Naive thymus-derived CD4-positive, alpha-beta T cell (primary cell): ENCODE measurements at places on chromosomes 7 and 10. TPM values are rescaled to one million over a fixed set of nuclear protein-coding genes. Genes with fewer than 3 reads are reported as not detected.

- H3K4me3 ChIP-seq = no peak overlapping the region
- no peaks in the 10 kb centered on the region for H3K36me3 ChIP-seq
- no peaks in the 10 kb centered on the region for H3K4me1 ChIP-seq
- no peaks in the 10 kb centered on the region for H3K27me3 ChIP-seq
Measured at GRCh38 chr10:100645613-100646392, 99.6 kb upstream of the PAX2 start.

Gene RET
- total RNA-seq = 0.43 and 0.44 TPM in 2 replicates

DNA sequence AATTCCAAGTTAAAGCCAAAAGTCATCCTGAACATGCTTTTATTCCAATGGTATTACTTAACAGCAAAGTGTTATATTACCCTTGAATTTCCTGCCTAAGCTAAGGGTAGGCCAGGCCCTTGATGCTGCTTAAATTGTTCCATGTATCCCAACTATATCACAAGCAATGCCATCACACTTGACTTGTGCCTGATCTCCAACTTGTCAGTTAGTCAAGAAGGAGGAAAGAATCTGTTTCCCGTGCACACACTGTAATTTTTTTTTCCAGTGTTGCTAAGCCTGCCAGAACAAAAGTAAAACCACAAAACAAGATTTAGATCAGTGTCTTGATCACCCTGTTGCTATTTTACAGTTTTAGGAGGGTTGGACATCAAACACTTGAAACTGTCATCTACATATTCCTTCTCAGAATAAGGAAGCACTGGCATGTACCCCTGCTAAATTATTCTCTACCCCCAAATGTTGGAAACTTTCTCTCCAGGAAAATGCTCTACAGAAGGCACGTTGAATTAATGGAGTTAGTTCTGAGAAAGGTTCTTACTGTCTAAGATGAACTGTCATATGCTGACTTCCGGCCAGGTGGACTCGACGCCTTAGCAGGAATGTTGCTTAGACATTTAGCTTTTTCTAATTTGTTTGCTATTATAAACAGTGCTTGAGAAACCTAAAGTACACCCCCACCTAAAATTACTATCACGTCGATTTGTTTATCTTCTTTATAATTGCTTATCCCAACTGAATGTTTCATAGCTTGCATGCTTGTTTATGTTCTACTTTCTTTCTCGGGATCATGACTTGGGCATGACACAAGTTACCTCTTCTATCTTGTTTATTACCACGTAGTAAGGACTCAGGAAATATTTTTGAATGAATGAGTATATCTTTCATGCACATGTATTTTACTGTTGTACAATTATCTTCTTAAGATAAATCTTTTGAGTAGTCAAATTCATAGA, 105.5 kb upstream of the ZNF438 start:
- DNase-seq = peak; percentile 46
- H3K27ac ChIP-seq = peak overlapping the region; percentile 34
- no peaks in the 10 kb centered on the region for H3K27me3 ChIP-seq
- H3K4me1 ChIP-seq = peaks cover 33% of the 10 kb centered on the region
- no peak overlapping the region for H3K4me3 ChIP-seq

Gene BEND7
- total RNA-seq = not detected

Gene UCMA
- total RNA-seq = not detected in 2 replicates

Gene GTPBP4
- 39.0 TPM for total RNA-seq

- no peaks in the 10 kb centered on the region for H3K27me3 ChIP-seq
- no peaks in the 10 kb centered on the region for H3K4me1 ChIP-seq
- peaks cover 57% of the 10 kb centered on the region for H3K36me3 ChIP-seq
- no peak for DNase-seq
Measured at GRCh38 chr7:98974205-98974604, 95.9 kb downstream of the TRRAP start.

DNA sequence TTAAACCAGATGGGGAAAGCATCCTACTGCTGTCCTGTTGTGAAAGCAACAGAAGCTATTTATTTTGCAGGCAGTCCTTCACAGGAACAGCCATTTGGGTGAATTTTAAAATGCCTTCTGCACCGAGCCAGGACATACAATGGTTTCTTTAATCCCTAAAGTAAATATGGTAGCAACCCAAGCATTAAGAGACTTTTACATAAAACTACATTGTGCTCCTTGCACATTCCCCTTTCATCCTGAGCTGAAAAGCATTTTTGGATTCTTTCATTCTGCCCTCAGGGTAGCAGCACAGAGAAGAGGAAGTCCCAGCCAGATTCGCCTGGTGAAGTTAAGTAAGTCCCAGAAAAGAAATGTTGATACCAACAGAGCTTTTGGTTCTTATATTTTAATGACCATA, 84.0 kb upstream of the FAM3C start:
- no peaks in the 10 kb centered on the region for H3K4me1 ChIP-seq
- H3K27me3 ChIP-seq = no peaks in the 10 kb centered on the region
- no peak for DNase-seq
- no peak overlapping the region for H3K4me3 ChIP-seq
- no peak overlapping the region for H3K27ac ChIP-seq

DNA sequence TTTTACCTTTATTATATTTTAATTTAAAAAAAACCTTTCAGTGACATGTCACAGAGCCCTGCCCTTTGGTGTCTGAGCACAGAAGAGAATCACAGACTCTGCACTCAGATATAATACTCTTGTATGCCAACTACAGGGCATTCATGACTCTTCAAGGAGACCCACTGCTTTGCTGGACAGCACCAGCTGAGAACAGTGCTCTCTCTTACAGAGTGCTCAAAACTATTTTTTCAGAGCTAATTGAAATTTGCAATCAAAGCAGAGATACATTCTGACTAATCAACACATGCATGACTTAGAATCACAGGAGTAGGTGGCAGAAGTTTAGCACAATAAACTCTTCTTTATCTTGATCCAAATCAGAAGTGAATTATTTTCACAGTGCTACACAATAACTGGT, 99.1 kb downstream of the OSBPL3 start:
- no peak overlapping the region for H3K27ac ChIP-seq
- no peak overlapping the region for H3K4me3 ChIP-seq
- H3K27me3 ChIP-seq = no peaks in the 10 kb centered on the region

- DNase-seq = no peak
- H3K4me3 ChIP-seq = no peak overlapping the region
- no peaks in the 10 kb centered on the region for H3K4me1 ChIP-seq
- no peak overlapping the region for H3K27ac ChIP-seq
- H3K27me3 ChIP-seq = peaks cover 3% of the 10 kb centered on the region
Measured at GRCh38 chr7:32648408-32649156, 153.3 kb downstream of the AVL9 start.

DNA sequence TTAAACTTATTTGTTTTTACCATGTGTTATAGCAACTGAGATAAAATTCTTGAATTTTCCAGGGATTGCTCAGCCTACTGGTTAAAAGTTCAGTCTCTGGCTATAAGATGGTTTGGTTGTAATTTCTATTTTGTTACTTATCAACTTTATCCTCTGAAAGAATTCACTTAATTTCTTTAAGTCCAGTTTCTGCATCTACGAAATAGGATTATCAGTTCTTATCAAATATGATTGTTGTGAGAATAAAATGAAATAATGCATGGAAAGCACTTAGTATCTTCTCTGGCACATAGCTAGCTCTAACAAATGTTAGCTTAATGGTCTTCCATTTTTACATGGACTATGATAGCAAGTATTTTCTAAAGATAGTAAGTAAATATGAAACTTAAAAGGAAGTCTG, 53.3 kb downstream of the SEMA3D start:
- H3K4me3 ChIP-seq = no peak overlapping the region
- H3K4me1 ChIP-seq = no peaks in the 10 kb centered on the region

- peaks cover 3% of the 10 kb centered on the region for H3K27me3 ChIP-seq
- no peak overlapping the region for H3K27ac ChIP-seq
- H3K36me3 ChIP-seq = no peaks in the 10 kb centered on the region
- no peak for DNase-seq
Measured at GRCh38 chr7:143369678-143370651, 7.5 kb upstream of the FAM131B start.

GRCh38 chr7:72706521-72706920, 121.5 kb downstream of the TYW1B start:
- no peaks in the 10 kb centered on the region for H3K27me3 ChIP-seq
- DNase-seq = no peak
- no peak overlapping the region for H3K4me3 ChIP-seq
- H3K4me1 ChIP-seq = no peaks in the 10 kb centered on the region
- no peak overlapping the region for H3K27ac ChIP-seq

DNA sequence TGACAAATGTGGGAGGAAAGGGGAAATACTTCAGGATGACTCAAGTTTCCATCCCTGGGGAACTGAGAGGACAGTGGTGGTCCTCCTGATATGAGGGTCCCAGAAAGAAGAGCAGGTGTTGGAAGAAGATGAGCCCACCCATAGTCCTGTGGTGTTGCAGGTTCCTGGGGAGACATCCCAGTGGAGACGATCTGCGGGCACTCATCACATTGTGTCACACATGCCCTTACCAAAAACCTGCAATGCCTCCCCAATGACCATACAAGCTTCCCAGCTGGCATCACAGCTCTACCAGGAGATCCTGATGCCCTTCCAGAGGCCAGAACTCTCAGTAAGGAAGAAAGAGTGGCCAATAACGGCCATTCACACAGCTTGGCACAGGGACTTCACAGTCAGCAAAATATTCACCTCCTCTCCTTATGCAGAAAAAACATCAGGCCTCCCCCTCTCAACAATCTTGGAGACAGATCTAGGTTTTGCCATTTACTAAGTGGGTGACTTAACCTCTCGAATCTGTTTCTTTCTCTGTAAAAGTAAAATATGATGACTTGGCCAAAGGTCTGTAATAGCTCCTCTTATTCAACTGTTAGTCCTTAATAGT, 9.0 kb downstream of the PUS7 start:
- H3K4me3 ChIP-seq = no peak overlapping the region
- no peaks in the 10 kb centered on the region for H3K36me3 ChIP-seq
- no peaks in the 10 kb centered on the region for H3K4me1 ChIP-seq
- no peaks in the 10 kb centered on the region for H3K27me3 ChIP-seq
- H3K27ac ChIP-seq = no peak overlapping the region
- no peak for DNase-seq

Gene TSPAN33
- total RNA-seq = 14.8 TPM

DNA sequence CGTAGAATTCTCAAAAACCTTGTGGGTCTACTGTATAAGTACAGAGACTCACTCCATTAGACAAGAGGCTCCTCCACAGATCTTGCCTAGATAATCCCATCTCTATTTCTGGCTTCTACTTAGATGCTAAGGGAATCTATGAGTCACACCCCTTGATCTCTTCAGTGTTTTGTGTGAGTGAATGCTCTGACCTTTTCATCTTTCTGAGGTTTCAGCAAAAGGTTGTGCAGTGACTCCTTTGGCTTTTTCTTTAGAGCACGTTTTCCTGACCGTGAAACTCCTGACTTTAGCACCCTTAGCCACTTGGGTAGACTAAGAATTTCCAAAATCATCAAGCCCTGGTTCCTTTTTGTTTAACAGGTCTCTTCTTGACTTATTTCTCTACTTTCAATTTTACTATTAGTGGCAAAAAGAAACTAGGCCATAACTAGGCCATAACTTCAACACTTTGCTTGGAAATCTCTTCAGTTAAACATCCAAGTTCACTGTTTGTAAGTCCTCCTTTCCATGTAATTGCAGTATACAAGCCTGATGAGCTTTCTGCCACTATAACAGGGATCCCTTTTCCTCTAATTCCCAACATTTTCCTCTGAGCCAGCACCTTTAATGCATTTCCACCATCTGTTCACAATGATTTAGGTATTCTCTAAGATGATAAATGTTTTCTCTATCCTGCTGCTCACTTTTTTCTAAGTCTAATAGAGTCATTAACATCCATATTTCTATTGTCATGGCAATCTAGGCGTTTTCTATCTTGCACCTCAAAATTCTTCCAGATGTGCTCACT, 19.4 kb downstream of the COPG2 start:
- H3K4me1 ChIP-seq = no peaks in the 10 kb centered on the region
- H3K27me3 ChIP-seq = no peaks in the 10 kb centered on the region
- H3K27ac ChIP-seq = no peak overlapping the region
- H3K36me3 ChIP-seq = no peaks in the 10 kb centered on the region
- no peak overlapping the region for H3K4me3 ChIP-seq

DNA sequence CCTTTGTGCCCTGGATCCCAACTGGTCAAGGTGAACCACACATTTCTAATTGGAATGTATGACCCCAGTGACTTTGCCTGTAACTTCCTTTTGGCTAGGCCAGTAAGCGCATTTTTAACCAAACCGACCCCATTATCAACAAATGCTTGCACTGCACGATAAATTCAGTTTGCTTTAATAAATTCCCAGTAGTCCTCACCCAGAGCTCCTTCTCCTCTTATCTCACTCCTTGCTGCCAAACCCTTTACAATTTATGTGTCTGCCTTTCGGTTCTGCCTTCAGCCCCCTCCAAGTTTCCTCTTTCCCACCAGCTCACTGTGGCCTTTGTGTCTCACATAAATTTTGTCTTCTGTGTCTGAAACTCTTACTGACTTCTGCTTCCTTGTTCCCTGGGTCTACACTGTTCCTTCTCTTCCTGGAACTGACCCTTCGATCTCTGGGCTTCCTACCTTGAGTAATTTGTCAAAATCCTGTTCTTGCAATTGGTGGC, 59.0 kb downstream of the TBXAS1 start:
- no peaks in the 10 kb centered on the region for H3K27me3 ChIP-seq
- no peak overlapping the region for H3K27ac ChIP-seq
- no peaks in the 10 kb centered on the region for H3K36me3 ChIP-seq
- H3K4me3 ChIP-seq = no peak overlapping the region
- DNase-seq = no peak

DNA sequence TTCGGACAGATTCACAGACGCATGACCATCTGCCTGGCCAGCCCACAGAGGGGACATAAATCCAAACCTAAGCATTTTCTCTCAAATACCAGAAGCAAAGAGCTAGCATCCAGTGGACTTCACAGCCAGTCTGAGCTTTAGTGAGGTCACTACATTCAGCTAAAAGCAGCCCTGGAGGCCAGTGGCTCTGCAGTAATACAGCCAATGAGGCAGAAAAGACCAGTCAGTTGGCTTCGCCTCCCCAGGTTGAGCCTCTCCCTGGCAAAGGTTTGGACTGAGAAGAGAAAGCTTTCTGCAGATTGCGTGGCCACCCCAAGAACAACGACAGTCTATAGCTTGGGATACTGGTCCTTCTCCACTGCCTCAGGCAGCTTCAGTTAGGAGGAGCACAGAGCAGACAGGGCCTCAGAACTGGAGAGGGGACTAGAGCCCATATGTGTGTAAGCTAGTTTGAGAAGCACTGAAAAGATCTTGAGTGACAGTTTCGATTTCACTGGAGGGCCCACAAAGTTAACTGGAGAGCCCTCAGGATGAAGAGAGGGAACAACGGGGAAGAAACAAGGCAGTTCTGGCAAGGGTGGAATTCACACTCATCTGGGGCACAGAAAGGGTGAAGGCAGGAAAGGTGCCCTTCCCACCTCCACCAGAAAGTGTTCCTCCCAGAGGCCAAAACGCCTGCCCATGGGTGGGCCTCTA, 3.8 kb downstream of the WDR91 start:
- H3K36me3 ChIP-seq = peaks cover 11% of the 10 kb centered on the region
- H3K4me3 ChIP-seq = no peak overlapping the region
- H3K27me3 ChIP-seq = no peaks in the 10 kb centered on the region
- no peak for DNase-seq

GRCh38 chr10:60429084-60429849, 39.6 kb upstream of the ANK3 start:
- no peak for DNase-seq
- no peak overlapping the region for H3K4me3 ChIP-seq
- no peaks in the 10 kb centered on the region for H3K27me3 ChIP-seq
- no peaks in the 10 kb centered on the region for H3K36me3 ChIP-seq

Gene CD36
- total RNA-seq = 109 TPM
